ENCODE measurements at places on chromosomes 7 and 10.

DNA sequence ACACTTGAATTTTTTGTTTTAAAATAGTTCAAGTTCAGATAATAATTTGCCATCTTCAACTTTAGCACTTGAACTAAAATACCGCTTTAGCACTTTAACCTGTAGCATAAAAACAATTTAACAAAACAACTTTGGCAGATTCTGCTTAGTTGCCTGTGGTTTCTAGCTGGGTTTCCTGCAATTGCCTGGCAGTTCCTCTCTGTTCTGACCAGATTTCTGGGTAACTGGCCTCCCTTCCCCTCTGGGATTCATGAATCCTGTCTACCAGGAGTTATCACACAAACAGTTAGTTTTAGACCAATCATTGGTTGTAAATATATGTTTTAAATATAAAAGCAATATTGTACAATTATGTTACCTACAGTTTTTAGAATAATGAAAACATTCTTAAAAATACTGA is 89.8 kb upstream of the HDAC9 start:
- DNase-seq = no peak

GRCh38 chr7:3438352-3438751 is 137.3 kb downstream of the SDK1 start:
- no peak for DNase-seq

DNA sequence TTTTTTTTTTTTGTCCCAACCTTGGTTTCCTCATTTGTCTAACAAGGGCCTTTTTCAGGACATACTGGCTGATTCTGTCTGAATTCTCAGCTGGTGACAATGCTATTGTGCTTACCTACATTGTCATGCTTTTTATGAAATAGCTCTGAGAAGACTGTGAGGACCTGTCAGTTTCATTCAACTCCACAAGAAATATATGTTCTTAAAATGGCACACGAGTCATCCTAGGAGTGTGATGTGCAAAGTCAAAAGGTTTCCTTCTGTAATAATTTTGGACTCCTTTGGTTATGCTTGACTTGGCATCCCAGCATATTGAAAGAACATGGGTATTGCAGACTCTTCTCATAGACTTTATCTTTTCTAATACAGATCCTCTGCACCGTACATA is 316.0 kb downstream of the GFRA1 start:
- DNase-seq = no peak

- no peak for DNase-seq
Observed at GRCh38 chr10:6136215-6137201, 47.7 kb downstream of the RBM17 start.

- DNase-seq = no peak
Observed at GRCh38 chr10:75994357-75995040, 563.1 kb downstream of the LRMDA start.

- no peak for DNase-seq
Observed at GRCh38 chr7:123958186-123958703, 33.2 kb downstream of the SPAM1 start.

GRCh38 chr10:88830643-88831268 is 20.9 kb downstream of the ANKRD22 start:
- no peak for DNase-seq

GRCh38 chr10:7547829-7548228 is 118.9 kb downstream of the ITIH5 start:
- DNase-seq = no peak

GRCh38 chr7:153902862-153903261 is 149.3 kb upstream of the DPP6 start:
- no peak for DNase-seq

GRCh38 chr7:110548372-110548771 is 542.6 kb upstream of the LRRN3 start:
- DNase-seq = no peak

GRCh38 chr7:95066737-95067530 is 159.5 kb downstream of the PPP1R9A start:
- peak; percentile 58 for DNase-seq

GRCh38 chr7:121151774-121152221 is 163.3 kb downstream of the CPED1 start:
- no peak for DNase-seq

DNA sequence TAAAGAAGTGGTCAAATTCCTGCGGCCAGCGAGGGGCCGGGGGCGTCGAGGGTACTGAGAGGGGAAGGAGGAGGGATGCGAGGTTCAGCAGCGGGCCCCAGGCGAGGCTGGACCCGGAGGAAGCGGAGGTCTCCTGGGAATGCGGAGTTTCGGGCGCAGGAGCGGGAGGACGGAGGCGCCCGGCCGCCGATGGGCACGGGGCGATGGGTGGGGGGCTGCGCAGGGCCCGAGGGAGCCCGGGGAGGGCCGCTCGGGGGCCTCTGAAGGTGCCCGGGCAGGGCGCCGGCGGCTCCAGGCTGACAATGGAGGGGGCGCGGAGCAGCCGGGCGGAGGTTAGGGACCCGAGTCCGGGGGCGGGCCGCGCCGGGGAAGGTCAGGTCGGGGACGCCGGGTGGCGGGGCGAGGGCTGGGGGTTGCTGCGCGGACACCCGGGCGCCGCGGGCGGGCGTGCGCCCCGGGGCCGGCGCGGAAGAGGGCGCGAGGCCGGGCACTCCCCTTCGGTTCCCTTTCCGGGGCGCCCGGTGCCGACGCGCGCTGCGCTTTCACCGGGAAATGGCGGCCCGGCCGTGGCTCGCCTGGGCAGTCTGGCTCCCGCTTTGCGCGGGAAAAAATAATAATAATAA is 683 bp downstream of the MACROH2A2 start:
- DNase-seq = no peak

- no peak for DNase-seq
Observed at GRCh38 chr7:155378959-155379871, 78.7 kb upstream of the EN2 start.

DNA sequence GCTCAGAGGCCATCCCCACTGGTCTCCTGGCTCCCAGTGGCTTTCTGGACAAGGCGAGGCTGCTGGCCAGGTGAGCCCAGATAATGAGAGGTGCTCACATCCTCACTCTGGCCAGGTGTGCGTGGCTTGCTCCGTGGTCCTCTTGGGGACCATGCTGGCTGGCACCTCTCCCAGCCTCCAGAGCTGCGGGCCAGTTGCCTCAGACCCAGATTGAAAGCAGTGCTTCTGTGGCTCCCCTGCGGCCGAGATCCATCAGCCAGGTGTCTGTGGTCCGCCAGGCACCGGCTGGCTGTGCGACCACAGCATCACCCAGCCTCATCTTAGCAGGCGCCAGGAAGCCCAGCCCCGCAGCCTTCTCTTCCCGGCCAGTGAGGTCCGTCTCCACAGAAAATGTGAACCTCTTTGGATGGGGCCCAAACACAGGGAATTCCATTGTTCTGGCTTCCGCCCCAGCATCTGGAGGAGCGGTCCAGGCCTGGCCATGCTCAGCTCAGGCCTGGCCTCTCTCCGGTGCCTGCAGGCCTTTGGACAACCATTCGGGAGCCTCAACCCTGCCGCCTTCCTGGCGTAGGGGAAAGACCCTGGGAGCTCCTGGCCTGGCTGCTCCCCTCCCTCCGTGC is 5.2 kb upstream of the TTYH3 start:
- DNase-seq = peak; percentile 86

DNA sequence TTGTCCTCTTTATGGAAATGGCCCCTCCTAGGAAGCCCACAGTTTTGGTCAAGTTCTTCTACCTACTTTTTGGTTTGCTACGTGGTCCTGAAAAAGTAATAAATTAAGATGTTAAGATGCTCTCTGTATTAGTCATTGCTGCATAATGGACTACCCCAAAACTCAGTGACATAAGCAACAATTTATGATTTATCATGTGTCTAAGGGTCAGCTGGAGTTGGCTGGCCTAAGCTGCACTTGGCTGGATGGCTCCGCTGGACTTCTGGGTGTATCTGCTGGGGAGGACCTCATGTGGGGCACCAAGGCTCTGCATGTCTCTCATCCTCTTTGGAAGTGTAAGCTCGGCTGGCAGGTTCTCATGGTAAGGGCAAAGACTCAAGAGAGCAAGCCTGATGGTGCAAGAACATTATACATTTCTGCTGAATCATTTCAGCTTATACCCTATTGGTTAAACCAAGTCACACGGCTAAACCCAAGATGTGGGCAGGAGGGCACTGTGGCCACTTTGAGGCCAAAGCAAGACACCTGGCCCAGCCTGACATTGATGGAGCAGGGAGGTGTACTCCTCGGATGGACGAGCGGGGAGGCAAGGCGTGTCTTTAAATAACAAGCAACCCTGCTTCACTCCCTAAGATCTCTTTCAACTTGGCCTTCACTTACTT is 47.7 kb downstream of the TBXAS1 start:
- no peak for DNase-seq

GRCh38 chr7:33351709-33352108 is 222.3 kb downstream of the BBS9 start:
- no peak for DNase-seq

- DNase-seq = no peak
Observed at GRCh38 chr10:29323367-29323766, 34.5 kb downstream of the LYZL1 start.

- DNase-seq = no peak
Observed at GRCh38 chr10:19532411-19532810, 283.8 kb upstream of the PLXDC2 start.

GRCh38 chr10:17067376-17068264 is 62.0 kb downstream of the CUBN start:
- no peak for DNase-seq

DNA sequence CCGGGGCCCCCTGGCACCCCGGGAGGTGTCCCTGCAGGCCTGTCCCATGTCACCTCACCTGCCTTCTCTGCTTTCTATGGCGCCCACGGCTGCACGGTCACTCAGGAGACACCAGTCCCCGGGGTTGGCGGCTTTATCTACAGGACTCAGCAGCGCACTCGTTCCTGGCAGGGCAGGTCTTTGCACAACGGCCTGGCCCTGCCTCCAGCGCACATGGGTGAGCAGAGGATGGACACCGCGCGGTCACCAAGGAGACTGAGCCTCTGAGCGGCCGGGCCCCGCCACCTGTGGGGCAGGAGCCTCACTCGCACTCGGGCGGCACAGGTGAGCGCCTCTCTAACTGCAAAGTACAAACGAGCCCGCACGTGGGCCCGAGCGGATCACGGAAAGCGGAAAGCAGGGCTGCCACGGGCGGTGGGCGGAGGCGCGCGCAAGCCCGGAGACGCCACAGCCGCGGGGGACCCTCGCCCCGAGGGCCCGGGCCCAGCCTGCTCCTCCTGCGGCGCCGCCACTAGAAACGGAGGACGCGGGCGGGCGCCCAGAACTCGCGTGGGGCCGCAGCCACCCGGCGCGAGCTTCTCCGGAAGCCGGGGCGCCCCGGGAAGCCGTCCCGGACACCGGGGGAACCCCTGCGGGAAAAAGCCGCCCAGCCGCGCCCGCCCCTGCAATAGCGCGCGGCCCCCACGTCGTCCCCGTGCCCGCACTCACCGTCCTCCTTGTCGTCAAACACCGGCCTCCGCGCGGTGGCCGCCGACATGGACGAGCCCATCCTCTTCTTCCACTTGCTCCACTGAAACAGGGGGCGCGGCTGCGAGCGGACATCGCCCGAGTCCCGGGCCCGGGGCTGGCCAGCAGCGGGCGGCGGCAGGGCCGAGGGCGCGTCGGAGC is 642 bp downstream of the STK32C start:
- peak; percentile 12 for DNase-seq

DNA sequence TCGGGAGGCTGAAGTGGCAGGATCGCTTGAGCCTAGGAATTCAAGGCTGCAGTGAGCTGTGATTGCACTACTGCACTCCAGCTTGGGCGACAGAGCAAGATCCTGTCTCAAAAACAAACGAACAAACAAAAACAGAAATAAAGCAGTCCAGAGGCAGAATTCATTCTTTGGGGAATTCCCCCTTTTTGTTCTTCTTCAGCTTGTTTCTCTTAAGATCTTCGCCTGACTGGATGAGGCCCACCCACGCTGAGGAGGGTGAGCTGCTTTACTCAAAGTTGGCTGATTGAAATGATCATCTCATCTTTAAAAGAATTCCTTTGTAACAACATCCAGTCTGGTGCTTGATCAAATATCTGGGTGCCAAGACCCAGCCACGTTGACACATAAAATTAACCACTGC is 10.7 kb downstream of the MRC1 start:
- no peak for DNase-seq

DNA sequence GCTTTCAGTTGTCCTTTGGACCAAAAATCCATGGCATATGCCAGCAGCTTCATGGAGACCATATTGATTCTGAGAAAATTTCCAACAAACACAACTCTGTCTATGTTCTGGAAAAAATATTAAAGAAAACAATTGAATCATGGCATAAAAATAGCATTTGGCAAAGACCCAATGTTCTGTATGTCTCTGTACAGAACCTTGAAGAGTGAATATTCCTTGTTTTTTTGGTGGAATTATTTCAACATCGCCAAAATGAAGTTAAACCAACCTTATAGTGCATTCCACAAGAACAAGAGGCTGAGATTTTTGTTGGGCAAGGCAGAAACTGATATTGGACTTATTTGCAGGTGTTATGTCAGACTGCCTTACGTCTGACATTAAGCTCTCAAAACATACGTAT is 53.3 kb upstream of the SLC16A12 start:
- DNase-seq = peak; percentile 62

- no peak for DNase-seq
Observed at GRCh38 chr10:29057822-29058331, 231.0 kb upstream of the LYZL1 start.

DNA sequence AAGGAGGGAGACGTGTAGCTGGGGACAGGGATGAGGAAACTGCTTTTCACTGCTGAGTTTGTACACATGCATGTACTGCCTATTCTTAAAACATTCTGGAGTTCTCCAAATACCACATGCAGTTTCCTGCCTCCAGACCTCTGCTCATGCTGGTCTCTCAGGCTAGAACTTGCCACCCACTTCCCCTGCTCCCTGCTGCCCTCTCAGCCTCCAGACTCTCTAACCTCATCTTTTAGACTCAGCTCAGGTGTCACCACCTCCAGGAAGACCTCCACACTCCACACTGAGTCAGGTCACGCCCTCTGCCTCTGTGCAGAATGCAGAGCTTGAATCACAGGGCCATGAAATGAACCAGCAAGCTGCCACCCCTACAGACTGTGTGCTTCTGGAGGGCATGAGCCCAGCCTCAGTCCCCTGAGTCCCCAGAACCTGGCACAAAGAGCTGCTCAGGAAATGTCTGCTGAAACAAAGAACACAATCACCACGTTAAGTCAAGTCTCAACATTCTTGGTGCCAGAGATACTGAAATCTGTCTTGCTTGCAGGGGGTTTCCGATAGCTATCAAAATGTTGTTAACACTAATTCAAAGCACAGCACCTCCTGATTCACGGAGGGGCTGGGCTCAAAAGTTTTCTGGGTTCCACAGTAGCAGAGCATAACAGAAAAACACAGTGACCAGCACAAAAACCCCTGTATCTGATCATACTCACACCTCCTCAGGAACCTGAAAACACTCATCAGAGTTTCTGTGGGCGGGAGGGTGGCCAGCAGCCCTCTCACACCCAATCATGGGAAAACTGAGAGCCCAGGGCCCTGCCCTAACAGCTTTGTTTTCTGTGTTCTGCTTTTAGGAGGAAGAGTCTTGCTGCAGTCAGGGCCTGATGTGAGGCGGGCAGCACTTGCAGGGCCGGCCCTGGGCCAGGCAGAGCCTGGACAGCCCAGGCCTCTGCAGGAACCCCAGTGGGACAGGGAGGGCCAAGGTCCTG is 21.1 kb downstream of the FAM53B start:
- DNase-seq = no peak

GRCh38 chr7:54847921-54848320 is 88.9 kb upstream of the SEC61G start:
- DNase-seq = no peak

GRCh38 chr10:71244431-71245419 is 32.4 kb downstream of the UNC5B start:
- DNase-seq = no peak

Measured in dermis microvascular lymphatic vessel endothelial cell (primary cell).